ENCODE measurements at places on chromosomes 12 and 14.

GRCh38 chr12:83404521-83404920, 717.8 kb downstream of the TMTC2 start:
- DNase-seq = no peak

GRCh38 chr12:109504068-109504467, 26.6 kb downstream of the UBE3B start:
- no peak for DNase-seq

DNA sequence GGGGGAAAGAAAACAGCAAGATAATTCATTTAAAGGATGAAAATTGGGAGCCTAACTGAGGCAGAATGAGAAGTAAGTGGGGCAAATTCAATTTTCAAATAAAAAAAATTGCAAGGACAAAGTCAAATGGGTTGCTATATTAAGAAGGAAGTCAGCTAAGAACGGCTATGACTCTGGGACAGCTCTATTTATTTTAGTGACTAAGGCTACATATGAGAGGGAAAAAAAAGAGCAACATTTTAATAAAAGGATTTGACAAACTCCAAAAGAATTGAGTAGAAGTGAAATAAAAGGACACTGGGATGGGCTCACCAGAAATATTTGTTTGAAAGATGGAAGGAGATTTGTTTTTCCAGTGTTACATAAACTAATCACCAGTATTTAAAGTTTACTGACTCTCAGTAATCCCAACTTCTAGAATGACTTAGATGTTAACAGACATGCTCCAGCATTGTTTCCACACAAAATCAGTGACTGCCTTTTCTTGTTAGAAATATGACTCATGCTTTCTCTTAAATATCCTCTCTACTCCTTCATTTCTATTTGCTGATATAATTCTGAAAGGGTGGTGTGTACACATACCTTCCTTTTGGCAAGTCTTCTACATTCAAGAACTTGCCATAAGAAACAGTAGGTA, 198.5 kb downstream of the SLC25A21 start:
- no peak for DNase-seq

- DNase-seq = no peak
Observed at GRCh38 chr12:94397401-94397800, 62.3 kb downstream of the CEP83 start.

- DNase-seq = no peak
Observed at GRCh38 chr12:15928346-15928745, 17.2 kb downstream of the DERA start.

- DNase-seq = no peak
Observed at GRCh38 chr12:127570793-127571360, 696.1 kb upstream of the TMEM132C start.

GRCh38 chr12:50024805-50025186, 498 bp downstream of the RACGAP1 start:
- DNase-seq = no peak

DNA sequence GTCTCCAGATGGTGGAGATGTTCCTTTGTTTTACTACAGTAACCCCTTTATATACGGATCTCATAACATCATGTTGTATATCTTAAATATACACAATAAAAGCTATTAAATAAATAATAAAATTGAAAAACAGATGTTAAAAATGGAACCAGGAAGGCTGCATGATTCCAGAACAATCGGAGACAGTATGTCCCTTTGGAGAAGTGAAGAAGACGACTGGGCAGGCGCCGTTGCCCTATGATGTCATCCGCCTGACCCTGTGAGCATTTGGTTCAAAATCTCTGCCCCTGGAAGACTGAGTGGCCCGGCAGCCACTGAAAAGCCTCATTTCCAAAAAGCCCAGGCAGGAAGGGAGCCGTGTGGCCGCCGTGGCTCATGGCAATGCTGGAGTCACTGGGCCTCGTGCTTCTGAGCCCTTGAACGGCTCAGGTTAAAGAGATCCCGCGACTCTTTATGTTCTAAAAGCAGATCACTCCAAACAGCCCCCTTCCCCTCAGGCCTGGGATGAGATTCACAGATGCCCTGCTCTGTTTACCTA, 30.8 kb downstream of the RIMBP2 start:
- DNase-seq = no peak

GRCh38 chr12:133172491-133172890, 8.8 kb upstream of the ZNF268 start:
- DNase-seq = no peak

DNA sequence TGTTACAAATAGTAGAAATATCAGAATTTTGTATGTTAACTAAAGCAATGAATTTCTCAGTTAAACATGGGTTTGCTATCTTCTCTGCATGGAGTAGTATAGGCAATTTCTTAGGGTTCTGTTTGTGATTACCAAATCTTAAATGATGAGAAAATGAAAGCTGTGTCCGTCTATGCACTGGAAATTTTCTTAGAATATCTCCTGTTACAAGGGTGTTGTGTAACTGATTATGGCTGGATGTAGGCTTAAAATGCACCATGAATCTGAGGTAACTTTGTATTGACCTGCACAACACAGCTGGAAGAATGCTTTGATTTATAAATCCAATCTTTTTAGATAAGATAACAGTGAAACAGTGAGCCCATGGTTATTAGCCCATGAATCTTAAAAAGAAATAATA, 17.8 kb downstream of the TRIP11 start:
- DNase-seq = no peak

DNA sequence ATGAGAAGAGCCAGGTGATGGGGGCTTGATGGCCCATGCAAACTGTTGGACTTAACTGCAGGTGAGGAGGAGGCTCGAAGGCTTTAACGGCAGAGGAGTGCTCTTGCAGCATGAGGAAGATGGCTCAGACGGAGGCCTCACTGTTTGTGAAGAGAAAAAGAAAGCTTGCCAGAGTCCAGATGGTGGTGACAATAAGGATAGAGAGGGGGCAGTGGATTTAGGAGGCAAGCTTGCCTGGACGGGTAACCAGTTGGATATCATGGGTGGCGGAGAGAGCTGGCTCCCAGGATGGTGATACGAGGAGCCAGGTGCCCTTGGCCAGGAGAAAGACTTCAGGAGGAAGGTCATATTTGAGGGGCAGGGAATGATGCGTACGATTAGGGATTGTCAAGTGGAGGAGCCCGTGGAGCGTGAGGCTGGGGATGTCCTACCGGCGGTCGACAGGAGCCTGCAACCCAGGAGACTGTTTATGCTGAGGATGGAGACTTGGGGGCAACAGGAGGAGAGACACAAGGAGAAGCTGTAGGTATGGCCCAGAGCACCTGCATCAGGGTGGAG, 71.8 kb downstream of the CACNA1C start:
- no peak for DNase-seq

DNA sequence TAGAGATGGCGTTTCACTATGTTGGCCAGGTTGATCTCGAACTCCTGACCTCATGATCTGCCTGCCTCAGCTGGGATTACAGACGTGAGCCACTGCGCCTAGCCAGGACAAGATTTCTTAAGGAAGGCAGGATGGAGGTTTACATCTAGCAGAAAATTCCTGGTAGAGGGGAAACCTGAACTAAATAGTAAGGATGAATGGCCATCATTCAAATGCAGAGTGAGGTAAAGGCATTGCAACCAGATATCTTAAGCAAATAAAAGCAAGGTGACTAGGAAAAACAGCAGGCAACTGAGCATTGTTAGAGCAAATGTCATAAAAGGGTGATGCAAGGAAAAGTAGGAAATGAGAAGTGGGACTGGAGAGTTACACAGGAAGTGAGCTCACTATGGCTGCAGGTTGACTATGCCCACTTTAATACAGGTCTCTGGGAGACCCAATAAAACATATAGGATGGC, 133.0 kb downstream of the SOX5 start:
- no peak for DNase-seq
